ENCODE measurements at places on chromosomes 6 and 20.

DNA sequence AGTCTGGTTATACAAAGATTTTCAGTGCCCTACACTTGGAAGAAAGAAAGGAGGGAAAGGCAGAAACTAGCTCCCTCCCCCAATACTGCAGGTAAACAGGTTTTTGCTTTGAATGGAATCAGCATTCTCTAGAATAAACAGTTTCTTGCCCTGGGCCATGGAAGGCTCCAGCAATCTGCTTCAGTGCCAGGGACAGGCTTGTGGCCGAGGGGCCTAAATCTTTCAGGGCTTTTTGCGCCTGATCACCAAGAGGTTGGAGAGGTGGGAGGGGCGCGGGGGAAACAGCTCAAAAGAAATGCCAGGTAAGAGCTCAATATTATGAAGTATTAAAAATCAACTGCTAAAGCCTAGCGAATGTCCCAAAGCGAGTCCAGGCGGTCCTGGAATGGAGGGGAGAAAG is 23.8 kb downstream of the TFAP2B start:
- DNase-seq, result no peak

GRCh38 chr20:13221673-13222318 is 722 bp downstream of the ISM1 start:
- peak; percentile 77 for DNase-seq

DNA sequence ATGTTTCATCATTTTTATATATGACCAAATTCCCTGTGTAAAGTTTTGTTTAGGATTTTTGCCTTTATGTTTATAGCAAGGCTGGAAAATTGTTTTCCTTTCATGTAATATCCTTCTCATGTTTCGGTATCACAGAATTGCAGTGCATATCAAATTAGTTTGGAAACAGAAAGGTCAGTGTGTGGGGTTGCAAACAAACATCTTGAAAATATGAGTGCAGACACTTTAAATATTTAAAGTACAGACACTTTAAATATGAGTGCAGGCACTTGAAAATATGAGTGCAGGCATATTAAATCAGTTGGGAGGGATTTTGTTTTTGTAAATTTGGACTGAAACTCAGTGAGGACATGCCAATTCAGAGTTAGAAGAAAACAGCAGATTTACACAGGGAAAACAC is 6.5 kb downstream of the SLPI start:
- no peak for DNase-seq

DNA sequence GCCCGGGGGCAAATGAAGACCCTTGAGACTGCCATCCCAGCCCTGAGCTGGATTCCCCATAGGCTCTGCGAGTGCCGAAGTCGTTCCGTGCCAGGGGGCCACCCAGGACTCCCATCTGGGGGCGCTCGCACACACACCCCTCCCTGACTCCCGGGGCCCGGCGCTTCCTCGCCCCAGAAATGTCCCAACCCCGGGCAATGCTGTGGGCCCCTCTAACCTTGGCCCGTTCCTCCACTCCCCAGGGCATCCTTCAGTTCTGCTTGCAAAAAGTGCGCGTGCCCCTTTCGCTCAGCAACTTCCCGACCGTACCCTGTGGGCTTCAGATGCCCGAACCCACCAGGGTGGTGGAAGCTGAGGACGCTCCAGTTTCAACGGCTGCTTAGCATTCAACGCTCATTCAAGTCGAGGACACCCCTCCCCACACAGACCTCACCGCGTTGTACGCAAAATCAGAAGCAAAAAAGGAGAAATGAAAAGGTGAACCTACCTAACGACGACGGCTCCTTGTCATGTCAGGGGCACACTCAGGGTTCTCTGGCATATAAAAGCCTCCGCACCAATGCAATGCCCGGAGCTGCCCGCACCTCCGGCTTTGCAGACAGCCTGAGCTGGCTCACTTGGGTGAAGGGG is 25.3 kb downstream of the RIPOR2 start:
- DNase-seq, result peak; percentile 46

- DNase-seq, result no peak
Measured at GRCh38 chr6:116398316-116399010, 27.7 kb downstream of the DSE start.
